ENCODE measurements at places on chromosomes 6 and 20.

- DNase-seq: no peak
These were observed 2.8 kb downstream of the CMTR1 start for GRCh38 chr6:37435816-37436215.

GRCh38 chr6:132132924-132133639 is 181.9 kb upstream of the CCN2 start:
- DNase-seq: no peak

- DNase-seq: no peak
These were observed 38.7 kb downstream of the SPDEF start for GRCh38 chr6:34517461-34517881.

GRCh38 chr6:25465941-25466340 is 186.1 kb upstream of the SCGN start:
- DNase-seq: no peak

DNA sequence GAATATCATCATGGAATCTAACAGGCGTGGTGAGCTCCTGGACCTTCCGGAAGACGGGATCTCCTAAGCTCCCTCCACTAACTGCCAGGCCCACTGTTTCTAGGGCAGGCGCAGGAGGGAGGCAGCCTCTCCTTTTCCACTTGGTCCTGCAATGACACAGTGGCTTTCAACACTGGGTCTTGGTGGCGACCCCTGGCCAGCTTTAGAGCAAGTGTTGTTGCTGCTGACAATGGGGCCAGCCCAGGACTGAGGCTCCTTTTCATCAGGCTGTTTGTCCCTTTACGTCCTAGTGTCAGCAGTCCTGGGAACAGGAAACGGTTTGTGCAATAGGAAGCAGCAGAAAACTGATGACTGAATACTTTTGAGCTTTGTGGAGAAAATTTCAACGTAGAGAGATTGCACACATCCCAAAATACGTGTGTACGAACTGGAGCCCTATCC is 9.7 kb upstream of the QKI start:
- DNase-seq: no peak
